ENCODE measurements at places on chromosomes 1 and 21.

GRCh38 chr1:21327566-21328323 is 37.5 kb upstream of the ECE1 start:
- DNase-seq: no peak

GRCh38 chr1:18413541-18414305 is 67.0 kb upstream of the KLHDC7A start:
- no peak for DNase-seq

DNA sequence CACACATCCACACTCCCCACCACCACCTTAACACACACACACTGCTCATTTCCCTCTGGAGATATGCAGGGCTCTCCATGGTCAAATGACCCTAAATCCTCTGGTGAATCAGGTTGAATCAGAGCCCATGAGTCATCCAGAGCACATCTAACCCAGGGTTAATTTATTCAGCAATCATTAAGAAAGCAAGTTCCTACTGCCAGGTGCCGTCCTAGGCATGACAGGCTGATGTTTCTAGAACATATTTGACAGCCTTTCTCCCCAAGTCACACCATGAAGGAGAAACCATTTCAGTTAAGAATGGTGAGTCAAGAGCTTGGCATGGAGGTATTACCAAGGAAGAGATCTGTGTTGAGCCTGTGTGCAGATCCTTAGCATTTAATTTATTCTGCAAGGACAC is 194.3 kb upstream of the CAMK1G start:
- no peak for DNase-seq

GRCh38 chr1:14535619-14536355 is 62.7 kb upstream of the KAZN start:
- DNase-seq: no peak

DNA sequence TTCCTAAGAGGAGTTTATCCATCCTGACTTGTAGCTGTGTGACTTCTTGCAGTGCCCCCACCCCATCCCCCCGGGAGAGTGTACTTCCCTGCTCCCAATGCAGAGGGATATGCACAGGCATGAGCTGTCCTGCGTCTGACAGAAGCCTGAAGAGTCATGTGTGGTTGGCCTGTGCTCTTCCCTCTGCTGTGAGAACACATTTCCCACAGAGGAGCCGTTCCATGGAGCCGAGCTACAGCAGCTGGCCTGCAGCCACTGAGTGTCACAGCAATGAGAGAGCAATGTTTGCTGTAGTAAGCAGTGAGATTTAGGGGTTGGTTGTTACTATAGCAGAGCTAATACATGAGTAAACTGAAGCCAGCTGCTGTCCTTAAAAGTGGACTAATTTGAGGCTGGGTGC is 22.0 kb downstream of the PARS2 start:
- DNase-seq: no peak

DNA sequence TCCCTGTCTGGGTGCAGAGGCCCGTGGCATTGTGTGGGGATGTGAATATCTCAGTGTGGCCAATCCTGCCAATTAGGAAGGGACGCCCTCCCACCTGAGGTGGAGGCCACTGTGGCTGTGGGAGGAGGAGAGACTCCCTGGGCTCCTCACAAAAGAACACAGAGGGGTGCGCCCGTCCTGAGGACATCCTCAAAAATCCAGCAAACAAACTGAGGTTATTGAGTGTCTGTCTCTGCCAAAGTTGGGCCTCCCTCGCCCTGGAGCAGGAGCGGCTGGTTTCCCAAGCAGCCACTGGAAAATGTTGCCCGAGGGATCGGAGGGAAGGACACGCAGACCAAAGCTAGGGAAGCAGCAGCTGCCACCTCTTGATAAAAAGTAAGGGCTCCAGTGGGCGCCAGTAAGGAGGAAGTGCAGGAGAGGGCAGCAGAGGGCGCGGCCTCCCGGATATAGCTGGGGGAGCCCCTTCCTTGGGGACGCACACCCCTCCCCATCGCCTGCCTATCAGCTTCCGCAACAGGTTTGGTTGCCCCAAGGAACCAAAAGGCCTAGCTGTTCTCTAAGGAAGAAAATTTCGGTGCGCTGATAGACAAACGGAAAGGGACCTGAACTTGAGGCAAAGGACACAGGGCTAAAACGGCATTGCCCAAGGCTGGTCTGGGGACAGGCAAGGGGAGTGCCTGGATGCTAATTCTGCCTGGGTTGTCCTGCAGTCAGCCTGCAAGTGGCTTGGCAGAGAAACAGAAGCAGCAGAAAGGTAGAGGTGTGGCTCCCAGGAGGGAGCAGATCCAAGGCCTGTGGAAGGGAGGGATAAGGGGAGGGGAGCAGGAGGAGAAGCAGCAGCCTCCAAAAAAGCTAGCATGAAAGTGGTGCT is 1.7 kb upstream of the GRIK3 start:
- peak; percentile 25 for DNase-seq

DNA sequence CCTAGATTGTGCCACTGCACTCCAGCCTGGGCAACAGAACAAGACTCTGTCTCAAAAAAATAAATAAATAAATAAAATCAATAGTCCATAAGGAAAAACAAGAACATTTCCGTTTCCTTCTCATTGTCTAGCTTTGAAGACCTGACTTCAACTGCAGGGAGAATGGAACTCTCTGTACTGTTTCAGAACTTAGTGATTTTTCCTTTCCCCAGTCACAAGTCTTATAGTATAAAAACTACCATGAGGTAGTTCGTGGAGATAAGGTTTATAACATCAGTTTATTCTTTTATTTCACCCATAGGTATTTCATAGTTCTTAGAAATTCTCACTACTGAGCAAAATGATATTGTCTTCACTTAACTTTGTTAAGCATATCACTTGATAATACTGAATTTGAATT is 11.4 kb upstream of the RWDD3 start:
- DNase-seq: no peak

DNA sequence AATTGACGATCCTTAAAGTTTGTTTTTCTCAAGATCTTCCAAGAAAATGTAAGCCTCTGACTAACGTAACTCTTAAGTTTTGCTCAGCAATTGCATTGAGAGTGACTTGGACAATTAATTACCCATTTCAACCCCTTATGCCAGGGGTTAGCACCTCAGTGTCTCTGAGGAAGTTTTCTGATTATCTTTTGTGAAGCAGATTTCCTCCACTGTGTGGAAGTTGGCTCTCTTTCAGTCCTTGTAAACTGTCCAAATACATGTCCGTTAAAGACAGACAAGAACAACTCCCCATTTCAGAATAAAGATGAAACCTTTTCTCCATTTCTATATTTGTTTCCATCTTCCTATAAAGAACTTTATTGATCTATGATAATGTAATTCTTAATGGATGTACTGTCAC is 296.4 kb upstream of the FMN2 start:
- DNase-seq: no peak

Measured in stimulated activated CD4-positive, alpha-beta T cell treated with anti-CD3 and anti-CD28 coated beads, Interleukin-2, amount 100 ng/mL, for 24 hours (primary cell).